Peyer's patch (tissue), 4 donors: ENCODE measurements at places on chromosomes 4 and X.

DNA sequence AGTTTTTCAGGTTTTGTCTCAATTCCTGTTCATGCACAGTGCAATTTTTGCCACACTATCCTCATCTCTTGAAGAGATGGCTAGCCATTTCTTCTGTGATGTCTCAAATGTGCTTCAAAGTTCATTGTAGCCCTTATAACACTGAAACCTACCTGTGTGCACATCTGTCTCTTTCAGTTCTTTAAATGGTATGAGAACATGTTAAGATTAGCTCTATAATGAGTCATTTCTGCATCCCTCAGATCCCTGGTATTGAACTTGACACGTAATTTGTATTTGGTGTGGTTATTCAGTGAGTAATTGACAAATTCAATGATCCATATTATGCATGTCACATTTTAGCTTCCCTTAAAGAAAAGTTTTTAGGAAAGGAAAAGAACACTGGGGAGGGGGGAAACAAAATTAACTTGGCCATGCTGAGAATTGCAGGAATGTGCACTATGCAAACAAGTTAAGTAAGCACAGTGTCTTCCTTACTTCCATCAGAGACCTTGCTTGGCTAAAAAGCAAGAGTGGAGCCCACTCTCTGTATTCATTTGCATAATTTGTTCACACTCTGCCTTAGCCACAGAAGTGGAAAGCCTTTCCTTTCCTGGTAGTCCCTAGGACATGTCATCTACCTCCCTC is 659.8 kb upstream of the MAGEB2 start:
- no peak for DNase-seq

- no peak for DNase-seq
Observed at GRCh38 chr4:41454423-41454822, 83.5 kb upstream of the LIMCH1 start.

DNA sequence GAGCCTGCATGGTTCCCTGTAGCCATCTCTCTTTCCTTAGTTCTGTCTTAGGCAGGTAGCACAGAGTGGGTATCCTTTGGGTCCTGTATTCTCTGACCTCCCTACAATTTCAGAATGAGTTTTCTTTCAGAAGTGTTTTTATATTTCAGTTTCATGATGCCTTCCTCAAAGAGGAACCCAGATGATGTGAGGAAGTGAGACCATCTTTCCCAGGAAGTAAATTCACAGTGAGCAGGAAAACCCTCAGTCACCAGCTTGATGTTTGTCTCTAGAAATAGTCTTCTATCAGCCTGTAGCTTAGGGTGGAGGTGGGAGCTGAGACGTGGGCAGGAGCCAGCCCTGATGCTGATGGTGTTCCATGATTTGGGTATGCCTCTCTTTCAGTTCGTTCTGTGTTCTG is 16.9 kb downstream of the PLAC1 start:
- no peak for DNase-seq

GRCh38 chrX:74452199-74452481 is 30.8 kb downstream of the SLC16A2 start:
- DNase-seq = no peak

DNA sequence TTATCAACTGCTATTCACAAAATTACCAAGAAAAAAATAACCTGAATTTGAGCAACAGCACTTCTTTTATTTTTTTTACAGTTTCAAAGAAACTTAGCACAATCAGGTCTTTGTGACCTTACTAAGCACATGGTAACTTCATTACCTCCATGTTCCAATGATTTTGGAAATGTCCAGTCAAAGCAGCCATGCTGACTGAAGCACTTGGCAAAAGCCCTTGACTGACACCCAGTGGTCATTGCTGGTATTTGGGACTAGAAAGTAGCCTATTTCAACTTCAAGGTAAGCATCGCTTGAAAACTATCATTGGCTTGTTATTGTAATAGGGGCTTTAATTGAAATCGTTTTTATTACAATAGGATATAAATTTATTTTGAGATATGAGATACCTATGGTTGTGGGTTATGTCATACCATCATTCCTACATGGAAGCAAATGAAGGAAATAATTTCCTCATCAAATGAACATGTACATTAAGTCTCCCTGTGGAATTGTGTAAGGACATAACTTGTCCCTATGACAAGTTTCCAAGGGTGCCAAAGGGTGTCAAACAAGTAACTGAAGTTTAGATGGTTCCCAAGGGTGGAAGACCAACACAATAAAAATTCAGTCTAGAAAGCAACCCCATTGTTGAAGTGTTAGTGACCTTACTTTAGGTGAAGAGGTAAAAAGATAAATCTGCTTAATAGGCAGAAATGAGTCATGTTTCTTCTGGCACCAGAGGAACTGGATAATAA is 15.2 kb upstream of the ANXA10 start:
- DNase-seq = no peak

GRCh38 chr4:38306482-38307071 is 346.4 kb downstream of the PTTG2 start:
- DNase-seq = no peak

DNA sequence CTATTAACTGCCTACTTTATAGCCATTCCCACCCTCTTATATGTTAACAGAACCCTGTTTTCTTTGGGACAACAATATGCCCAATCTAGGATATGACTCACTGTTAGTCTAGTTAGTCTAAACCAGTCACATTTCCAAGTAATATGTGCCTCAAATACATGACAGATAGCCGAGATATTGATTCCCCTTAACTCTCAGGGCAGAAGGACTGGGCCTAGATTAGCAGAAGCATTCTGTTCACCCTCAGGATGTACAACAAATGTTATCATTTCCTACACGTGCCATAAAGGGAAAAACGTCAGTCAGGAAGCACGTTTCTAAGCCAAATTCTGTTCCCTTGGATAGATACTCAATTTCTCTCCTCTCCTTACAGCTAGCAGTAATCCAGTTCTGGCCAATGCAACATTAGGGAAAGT is 114.1 kb downstream of the SLC10A7 start:
- no peak for DNase-seq

- no peak for DNase-seq
Observed at GRCh38 chr4:24076811-24077210, 187.0 kb upstream of the PPARGC1A start.

GRCh38 chr4:36394352-36394903 is 113.0 kb downstream of the DTHD1 start:
- DNase-seq = no peak

GRCh38 chrX:135977611-135978010 is 3.8 kb upstream of the MMGT1 start:
- DNase-seq = no peak

DNA sequence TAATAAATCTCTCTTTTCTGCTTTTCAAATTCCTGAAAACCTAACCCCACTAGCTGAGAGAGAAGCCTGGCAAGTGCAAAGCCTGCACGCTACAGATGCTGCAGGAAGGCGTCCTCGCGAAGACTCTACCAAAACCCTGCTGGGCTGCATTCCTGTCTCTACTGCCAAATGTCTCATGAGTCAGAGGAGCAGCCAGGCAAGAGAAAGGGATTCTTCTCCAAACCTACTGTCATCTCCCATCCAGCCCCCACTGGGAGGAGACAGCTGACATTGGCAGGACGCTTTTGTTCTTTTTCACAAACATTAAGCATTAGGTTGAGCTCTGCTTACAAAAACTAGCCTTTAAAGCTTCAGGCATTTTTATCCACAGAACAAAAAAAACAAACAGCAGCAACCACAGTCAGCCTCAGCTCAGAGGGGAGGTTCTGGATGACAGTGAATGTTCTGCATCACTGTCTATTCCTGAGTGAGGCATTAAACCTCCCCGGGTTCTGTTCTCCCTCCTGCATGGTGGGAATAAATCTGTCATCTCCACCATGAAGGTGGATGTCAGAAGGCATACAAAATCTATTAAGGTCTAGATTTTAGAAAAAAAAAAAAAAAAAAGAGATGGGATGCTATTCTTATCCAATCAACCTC is 18.0 kb downstream of the CRMP1 start:
- DNase-seq = no peak

GRCh38 chr4:82900411-82901182 is at the start of gene THAP9:
TSS of gene THAP9 (plus strand) at chr4:82900735. CDS start at chr4:82900803, 68 bp downstream.
- DNase-seq = peak; percentile 98

- DNase-seq = no peak
Observed at GRCh38 chr4:106038012-106038411, 142.7 kb downstream of the NPNT start.

- no peak for DNase-seq
Observed at GRCh38 chrX:154481911-154482601, 3.0 kb upstream of the LAGE3 start.

- DNase-seq = no peak
Observed at GRCh38 chrX:54865208-54865607, 55.4 kb upstream of the TRO start.

- DNase-seq = no peak
Observed at GRCh38 chr4:77122656-77123055, 34.4 kb upstream of the CCNG2 start.

GRCh38 chr4:60313611-60314178 is 886.4 kb upstream of the ADGRL3 start:
- no peak for DNase-seq

GRCh38 chrX:14411326-14411725 is 118.0 kb upstream of the GLRA2 start:
- DNase-seq = no peak

DNA sequence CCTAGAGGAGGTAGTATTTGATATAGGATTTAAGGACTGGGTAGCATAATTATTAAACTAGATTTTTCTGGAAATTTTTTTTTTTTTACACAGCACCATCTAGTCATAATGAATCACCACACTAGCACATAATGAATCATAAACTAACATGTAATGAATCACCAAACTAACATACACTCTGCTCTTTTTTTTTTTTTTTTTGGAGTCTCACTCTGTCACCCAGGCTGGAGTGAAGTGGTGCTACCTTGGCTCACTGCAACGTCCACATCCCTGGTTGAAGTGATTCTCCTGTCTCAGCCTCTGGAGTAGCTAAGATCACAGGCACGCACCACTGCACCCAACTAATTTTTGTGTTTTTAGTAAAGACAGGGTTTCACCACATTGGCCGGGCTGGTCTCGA is 92.5 kb downstream of the FAM13A start:
- no peak for DNase-seq

DNA sequence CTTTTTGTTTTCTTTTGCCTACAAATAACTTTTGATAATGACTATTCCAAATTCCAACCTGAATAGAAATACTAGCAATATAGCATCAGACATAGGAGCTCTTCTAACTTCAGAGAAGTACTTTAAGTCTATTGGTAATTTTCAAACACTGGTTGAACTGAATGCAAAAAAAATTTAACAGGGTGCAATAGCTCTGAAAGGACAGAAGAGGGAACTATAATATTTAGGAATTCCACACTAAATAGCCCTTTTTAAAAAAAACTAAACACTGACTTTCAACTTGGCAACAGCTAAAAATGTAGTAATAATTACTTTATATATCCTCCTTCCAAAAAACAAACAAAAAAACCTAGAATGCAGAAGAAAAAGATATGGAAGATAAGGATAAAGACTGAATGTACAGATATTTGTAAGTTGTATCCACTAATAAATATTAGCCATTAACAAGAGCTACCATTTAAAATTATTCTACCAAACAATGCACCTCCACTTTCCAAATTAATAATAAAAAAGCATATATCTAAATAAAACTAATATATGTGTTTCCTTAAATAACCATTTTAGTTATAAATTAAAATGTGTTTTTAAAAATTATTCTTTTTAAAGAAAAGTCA is 81.4 kb downstream of the FBXW7 start:
- DNase-seq = no peak

GRCh38 chrX:10470009-10470408 is 150.4 kb downstream of the MID1 start:
- no peak for DNase-seq

- no peak for DNase-seq
Observed at GRCh38 chr4:86033171-86033570, 326.7 kb downstream of the MAPK10 start.

GRCh38 chrX:148448686-148449085 is 51.7 kb upstream of the AFF2 start:
- DNase-seq = no peak

DNA sequence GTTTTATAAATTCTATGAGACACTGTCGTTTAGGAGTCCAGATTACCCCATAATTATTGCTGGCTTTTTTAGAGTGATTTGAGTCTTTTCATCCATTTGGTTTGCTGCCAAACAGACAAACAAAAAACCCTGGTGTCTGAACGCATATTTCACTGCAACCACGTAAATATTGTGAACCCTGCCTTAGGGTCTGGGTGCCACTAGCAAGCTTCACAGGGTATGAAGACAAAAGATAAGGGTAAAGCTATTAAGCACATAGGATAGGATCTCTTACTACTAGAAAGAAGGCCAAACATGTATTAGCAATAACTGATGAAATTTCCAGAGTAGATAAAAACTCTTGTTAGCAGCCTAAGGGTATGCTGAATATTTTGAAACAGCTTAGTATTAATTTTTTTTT is 143.3 kb downstream of the BANK1 start:
- DNase-seq = no peak

GRCh38 chrX:371907-372306 is 14.8 kb downstream of the PPP2R3B start:
- DNase-seq = no peak

DNA sequence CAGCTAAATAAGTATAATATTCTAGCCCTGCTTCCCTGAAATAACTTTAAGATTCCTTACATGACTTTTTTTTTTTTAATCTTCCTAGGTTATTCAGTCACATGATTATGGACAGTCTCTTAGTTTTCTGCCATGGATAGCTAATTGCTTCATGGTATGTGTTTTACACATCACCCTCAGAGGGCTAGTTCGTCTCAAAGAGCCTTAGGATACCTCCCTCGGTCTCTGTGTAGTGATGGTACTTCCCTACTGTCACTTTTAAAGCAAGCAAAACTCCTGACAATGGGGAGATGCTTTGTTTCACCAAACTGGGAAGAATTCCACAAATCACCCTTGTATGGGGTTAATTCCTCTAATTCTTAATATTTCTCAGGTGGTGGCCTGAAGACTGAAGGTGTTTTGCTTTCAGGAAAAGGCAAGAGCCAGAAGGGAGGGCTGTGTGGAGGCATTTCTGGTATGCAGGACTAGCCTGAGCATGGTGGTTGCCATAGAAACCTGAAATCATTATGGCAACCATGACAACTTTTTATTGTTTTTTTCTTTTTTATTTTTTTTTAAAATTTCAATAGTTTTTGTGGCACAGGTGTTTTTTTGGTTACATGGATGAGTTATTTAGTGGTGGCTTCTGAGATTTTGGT is 70.4 kb downstream of the BEX3 start:
- no peak for DNase-seq

- no peak for DNase-seq
Observed at GRCh38 chr4:16914208-16914607, 15.8 kb upstream of the LDB2 start.

DNA sequence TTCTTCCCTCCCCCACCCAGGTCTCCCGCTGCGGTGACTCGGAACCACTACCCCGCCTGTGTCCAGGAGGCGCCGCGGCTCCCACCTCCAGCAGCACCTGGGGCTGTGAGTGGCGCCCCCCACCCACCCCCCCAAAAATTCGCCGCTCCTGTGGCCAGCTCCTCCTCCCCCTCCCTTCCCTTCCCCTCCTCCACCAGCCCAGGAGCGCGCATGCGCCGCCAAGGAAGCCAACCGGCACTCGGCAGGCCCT is 278 bp downstream of the CLOCK start:
- DNase-seq = no peak

- peak; percentile 72 for DNase-seq
Observed at GRCh38 chr4:54539500-54540029, 118.2 kb upstream of the KIT start.
